Activated CD4-positive, alpha-beta T cell treated with anti-CD3 and anti-CD28 coated beads, Interleukin-2, Interleukin-4, amounts not matched to agents 100 ng/mL and 50 ng/mL, durations not matched to agents 16 hours and 8 hours (primary cell): ENCODE measurements at places on chromosomes 3 and 15.

DNA sequence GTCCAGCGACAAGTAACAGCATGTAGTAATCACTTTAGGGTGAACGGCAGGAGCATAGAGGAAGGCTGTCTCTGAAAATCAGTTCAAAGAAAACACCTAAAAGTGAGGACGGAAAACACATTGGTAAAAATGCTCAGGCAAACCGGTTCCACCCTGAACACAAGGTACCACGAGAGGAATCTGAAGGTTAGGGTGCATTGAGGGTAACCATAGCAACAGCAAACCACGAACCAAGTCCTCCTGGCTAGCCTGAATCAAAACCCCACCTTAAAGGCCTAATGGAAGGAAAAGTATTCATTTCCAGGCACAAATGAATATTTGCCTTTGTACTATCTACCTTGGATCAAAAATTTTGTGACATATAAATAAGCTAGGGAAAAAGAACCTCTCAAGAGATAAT is 315.0 kb downstream of the OCA2 start:
- no peak for DNase-seq

GRCh38 chr3:192884777-192885773 is 32.6 kb downstream of the MB21D2 start:
- DNase-seq = no peak

DNA sequence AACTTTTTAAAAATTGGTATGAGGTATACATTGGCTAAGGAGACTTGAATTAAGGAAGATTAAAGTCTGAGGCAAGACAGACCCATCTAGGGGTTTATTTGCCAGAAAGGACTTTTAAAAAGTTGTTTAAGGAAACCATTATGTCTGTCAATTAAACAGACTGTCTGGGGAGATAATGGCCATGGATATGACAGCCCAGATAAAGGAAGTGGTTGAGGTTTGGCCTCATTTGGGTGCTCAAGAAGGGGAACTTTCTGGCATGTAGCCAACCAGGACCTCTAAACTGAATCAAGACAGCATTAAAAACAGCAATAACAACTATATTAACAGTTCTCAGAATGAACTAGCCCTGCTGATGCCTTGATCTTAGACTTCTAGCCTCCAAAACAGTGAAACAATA is 9.9 kb upstream of the CD200R1L start:
- peak; percentile 4 for DNase-seq

DNA sequence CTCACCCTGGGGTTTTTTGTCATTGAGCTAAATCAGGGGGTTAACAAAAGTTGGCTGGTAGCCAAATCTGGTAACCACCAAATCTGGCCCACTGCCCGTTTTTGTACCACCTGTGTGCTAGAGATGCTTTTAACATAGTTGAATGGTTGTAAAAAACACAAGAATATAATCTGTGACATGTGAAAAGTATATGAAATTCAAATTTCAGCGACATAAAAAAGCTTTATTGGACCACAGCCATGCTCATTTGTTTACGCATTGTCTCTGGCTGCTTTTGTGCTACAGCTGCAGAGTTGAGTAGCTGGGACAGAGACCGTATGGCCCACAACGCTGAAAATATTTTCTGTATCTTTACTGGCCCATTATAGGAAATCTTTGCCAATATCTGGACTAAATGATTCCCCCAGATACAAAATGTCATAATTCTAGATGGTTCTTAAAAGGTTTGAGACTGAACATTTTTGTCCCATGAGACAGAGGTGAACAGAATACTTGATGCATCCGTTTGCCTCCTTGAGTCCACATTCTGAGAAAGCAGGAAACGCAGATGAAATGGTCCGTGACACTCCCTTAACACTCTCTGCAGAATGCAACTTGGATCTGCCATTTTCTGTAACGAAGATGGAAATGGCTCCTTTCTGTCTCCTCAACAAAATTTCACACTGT is 120.9 kb upstream of the PDZRN3 start:
- DNase-seq = no peak

DNA sequence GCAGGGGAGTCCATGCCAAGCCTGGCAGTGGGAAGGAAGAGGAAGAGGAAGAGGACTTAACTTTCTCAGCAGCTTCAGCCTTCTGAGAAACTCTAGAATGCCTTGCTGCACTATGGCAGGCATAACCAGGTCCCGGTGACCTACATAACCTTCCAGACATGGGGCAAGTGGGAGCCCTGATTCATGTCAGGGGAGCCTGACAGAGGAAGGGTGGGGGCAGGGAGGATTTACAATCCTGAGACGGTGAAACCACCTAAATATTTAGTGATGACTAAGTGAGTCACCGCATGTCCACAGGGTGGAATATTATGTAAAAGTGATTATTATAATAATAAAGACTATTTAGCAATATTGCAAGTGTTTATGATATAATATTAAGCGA is 46.7 kb downstream of the AMOTL2 start:
- DNase-seq = no peak

GRCh38 chr15:56254265-56254664 is 10.6 kb upstream of the RFX7 start:
- DNase-seq = no peak

GRCh38 chr15:94924057-94924456 is 692.7 kb downstream of the MCTP2 start:
- no peak for DNase-seq

- DNase-seq = no peak
Observed at GRCh38 chr3:174035328-174035886, 637.9 kb downstream of the NLGN1 start.
